ENCODE measurements at places on chromosomes 7 and 10. TPM values are rescaled to one million over a fixed set of nuclear protein-coding genes. Genes with fewer than 3 reads are reported as not detected.

DNA sequence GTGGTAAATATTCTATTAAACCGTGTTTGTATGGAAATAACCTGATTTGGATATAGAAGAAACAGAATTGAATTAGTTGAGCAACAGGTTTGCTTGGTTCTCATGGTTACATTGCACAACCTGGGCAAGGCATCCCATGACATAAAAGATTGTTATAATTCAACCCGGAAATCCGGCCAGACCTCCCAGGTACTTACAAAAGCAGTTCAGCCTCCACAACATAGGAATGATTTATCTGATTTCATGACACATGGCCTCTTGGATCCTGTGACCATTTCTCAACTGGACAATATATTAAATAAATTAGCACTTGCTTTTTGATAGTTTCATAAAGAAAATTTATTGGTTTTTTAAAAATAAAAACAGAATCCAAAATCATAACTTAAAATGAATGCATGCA, 55.1 kb upstream of the PTPN12 start:
- no peaks in the 10 kb centered on the region for H3K4me1 ChIP-seq
- no peaks in the 10 kb centered on the region for H3K27me3 ChIP-seq
- DNase-seq: no peak
- no peaks in the 10 kb centered on the region for H3K36me3 ChIP-seq
- H3K4me3 ChIP-seq: no peak overlapping the region

GRCh38 chr10:1425879-1426278, 311.4 kb downstream of the ADARB2 start:
- H3K4me1 ChIP-seq: no peaks in the 10 kb centered on the region
- H3K36me3 ChIP-seq: no peaks in the 10 kb centered on the region
- H3K4me3 ChIP-seq: no peak overlapping the region
- H3K27me3 ChIP-seq: no peaks in the 10 kb centered on the region

PPIA gene
- total RNA-seq: 820 TPM

- H3K27ac ChIP-seq: no peak overlapping the region
- no peak for DNase-seq
- H3K36me3 ChIP-seq: no peaks in the 10 kb centered on the region
- H3K4me3 ChIP-seq: no peak overlapping the region
Observed at GRCh38 chr10:102235598-102235920, 5.8 kb downstream of the PITX3 start.

DNA sequence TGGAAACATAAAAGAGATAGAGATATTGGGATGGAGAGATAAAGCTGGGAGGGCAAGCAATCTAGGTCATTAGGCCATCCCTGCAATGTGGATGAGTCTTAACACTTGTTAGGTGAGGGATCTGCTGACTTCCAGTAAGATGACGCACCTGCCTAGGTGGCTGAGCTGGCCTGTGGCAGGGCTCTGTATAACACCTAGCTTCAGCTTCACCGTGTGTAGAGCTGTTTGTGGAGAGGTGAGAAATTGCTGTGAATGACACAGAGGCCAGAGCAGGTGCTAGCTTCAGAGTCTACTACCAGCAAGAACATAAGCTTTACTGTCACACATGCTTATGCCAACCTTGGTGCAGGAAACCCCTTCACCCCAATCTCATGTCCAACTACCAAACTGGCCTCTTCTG, 1010.0 kb downstream of the TYW1 start:
- no peaks in the 10 kb centered on the region for H3K27me3 ChIP-seq
- no peaks in the 10 kb centered on the region for H3K36me3 ChIP-seq
- no peaks in the 10 kb centered on the region for H3K4me1 ChIP-seq
- H3K27ac ChIP-seq: no peak overlapping the region
- no peak for DNase-seq

PTPRN2 gene
- total RNA-seq: 2.7 TPM

GRCh38 chr10:13681095-13681494, 94.3 kb downstream of the PRPF18 start:
- H3K4me1 ChIP-seq: no peaks in the 10 kb centered on the region
- no peak overlapping the region for H3K4me3 ChIP-seq
- no peaks in the 10 kb centered on the region for H3K27me3 ChIP-seq
- no peak for DNase-seq

- no peaks in the 10 kb centered on the region for H3K27me3 ChIP-seq
- peaks cover 93% of the 10 kb centered on the region for H3K4me1 ChIP-seq
- peak overlapping the region; percentile 83 for H3K27ac ChIP-seq
Observed at GRCh38 chr10:79241990-79242619, 105.2 kb upstream of the PPIF start.

SLC16A12 gene
- total RNA-seq: 6.0 TPM

GRCh38 chr7:4074994-4075393, 607.1 kb upstream of the FOXK1 start:
- DNase-seq: peak; percentile 28
- H3K4me1 ChIP-seq: no peaks in the 10 kb centered on the region
- H3K36me3 ChIP-seq: no peaks in the 10 kb centered on the region
- no peak overlapping the region for H3K4me3 ChIP-seq
- H3K27me3 ChIP-seq: no peaks in the 10 kb centered on the region

DNA sequence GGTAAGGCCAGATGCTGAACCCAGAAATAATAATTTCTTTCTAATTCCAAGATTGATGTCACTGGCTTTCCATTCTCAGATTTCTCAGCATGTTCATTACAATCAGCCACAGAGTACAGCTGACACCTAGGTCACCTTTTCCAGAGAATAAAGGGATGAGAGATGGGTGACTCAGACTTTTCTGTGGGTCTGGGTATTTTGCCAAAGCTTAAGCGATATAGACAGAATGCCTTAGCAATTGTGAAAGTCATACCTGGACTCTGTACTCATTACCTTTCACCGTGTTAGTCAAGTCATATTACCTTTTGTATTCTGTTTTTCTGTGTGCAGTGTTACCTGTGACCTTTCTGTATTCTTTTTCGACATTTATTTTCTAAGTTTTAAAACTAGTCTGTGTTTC, 10.6 kb upstream of the PRTFDC1 start:
- no peaks in the 10 kb centered on the region for H3K4me1 ChIP-seq
- H3K27ac ChIP-seq: no peak overlapping the region
- no peak for DNase-seq
- H3K36me3 ChIP-seq: no peaks in the 10 kb centered on the region
- H3K27me3 ChIP-seq: no peaks in the 10 kb centered on the region

CDHR3 gene
- not detected for total RNA-seq

PIK3AP1 gene
- 3.1 TPM for total RNA-seq

DNA sequence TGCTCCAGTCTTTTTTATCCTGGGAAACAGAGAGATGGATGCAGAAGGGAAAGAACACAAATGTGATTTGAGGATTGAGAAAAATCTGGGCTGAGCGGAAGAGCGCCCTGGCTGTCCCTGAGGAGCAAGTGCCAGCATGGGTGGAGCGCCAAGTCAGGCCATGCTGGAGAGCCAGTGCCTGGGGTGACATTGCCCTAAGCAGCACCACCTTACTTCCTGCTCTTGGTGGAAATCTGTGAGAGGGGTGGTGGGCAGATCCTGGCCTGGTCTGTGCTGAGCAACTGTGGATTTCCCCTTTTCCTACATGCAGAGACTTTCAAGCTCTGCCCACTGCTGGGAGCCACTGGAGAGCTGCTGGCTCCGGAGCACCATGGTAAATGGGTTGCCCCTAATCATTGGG, 36.9 kb downstream of the DDIT4 start:
- peak overlapping the region; percentile 84 for H3K27ac ChIP-seq
- H3K4me3 ChIP-seq: no peak overlapping the region
- H3K4me1 ChIP-seq: peaks cover 67% of the 10 kb centered on the region
- H3K27me3 ChIP-seq: no peaks in the 10 kb centered on the region
- H3K36me3 ChIP-seq: no peaks in the 10 kb centered on the region

- H3K27ac ChIP-seq: no peak overlapping the region
- no peaks in the 10 kb centered on the region for H3K36me3 ChIP-seq
Observed at GRCh38 chr7:16492513-16493062, 27.1 kb upstream of the SOSTDC1 start.

GRCh38 chr7:148570510-148570909, 20.1 kb upstream of the C7orf33 start:
- no peak for DNase-seq
- H3K36me3 ChIP-seq: no peaks in the 10 kb centered on the region
- H3K27ac ChIP-seq: no peak overlapping the region
- no peaks in the 10 kb centered on the region for H3K27me3 ChIP-seq

LIPK gene
- total RNA-seq: not detected

GRCh38 chr10:73853196-73853595, 21.2 kb downstream of the CAMK2G start:
- no peaks in the 10 kb centered on the region for H3K27me3 ChIP-seq
- H3K36me3 ChIP-seq: peaks cover 18% of the 10 kb centered on the region
- peaks cover 28% of the 10 kb centered on the region for H3K4me1 ChIP-seq
- DNase-seq: no peak

DNA sequence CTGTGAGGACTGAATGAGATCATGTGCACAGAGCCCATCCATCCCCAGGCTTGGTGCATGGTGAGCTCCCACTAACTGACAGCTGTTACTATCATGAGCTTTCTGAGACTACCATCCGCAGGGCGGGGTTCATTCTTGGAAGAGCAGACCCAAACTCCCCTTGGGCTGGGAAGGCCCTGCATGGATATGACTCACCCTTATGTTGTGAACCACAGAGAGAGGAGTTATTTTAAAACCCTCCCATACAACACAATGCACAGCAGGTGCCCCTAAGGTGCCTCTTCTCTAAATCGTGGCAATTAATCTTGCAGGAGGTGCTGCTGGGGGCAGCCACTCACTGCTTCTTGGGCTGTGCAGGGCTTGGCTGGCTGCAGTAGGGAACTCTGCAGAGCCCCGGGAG, 219.1 kb downstream of the GFRA1 start:
- no peaks in the 10 kb centered on the region for H3K4me1 ChIP-seq
- no peak overlapping the region for H3K27ac ChIP-seq
- H3K36me3 ChIP-seq: no peaks in the 10 kb centered on the region
- no peaks in the 10 kb centered on the region for H3K27me3 ChIP-seq
- H3K4me3 ChIP-seq: no peak overlapping the region
- no peak for DNase-seq

MMP21 gene
- total RNA-seq: 0.28 TPM

SLC18A2 gene
- total RNA-seq: 0.22 TPM

DNA sequence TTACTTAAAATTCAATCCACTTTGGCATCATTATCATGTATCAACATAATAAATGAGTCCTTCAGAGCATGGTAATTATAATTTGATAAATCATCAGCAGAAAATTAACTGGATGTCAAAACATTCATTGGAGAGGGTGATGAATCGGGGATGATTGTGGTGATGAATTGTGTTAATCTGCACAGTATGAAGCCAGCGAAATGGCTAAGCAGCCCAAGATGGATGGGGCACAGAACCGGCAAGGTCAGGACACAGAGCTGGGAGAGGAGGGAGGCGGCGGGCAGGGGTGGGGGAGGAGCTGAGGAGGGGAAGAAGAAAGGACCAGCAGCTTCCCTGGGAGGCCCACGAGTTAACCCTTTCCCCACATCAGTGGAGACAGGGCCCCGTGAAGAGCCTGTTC, 536.1 kb downstream of the LRMDA start:
- no peaks in the 10 kb centered on the region for H3K27me3 ChIP-seq
- DNase-seq: no peak
- no peaks in the 10 kb centered on the region for H3K4me1 ChIP-seq
- H3K27ac ChIP-seq: no peak overlapping the region
- H3K36me3 ChIP-seq: no peaks in the 10 kb centered on the region

ACTR3C gene
- 3.2 TPM for total RNA-seq

- H3K36me3 ChIP-seq: no peaks in the 10 kb centered on the region
- DNase-seq: no peak
- H3K4me3 ChIP-seq: no peak overlapping the region
Observed at GRCh38 chr10:109932391-109932790, 9.1 kb upstream of the XPNPEP1 start.

- H3K27me3 ChIP-seq: no peaks in the 10 kb centered on the region
- no peak for DNase-seq
- H3K27ac ChIP-seq: no peak overlapping the region
- no peak overlapping the region for H3K4me3 ChIP-seq
Observed at GRCh38 chr10:109467551-109467950, 455.8 kb downstream of the XPNPEP1 start.

DNA sequence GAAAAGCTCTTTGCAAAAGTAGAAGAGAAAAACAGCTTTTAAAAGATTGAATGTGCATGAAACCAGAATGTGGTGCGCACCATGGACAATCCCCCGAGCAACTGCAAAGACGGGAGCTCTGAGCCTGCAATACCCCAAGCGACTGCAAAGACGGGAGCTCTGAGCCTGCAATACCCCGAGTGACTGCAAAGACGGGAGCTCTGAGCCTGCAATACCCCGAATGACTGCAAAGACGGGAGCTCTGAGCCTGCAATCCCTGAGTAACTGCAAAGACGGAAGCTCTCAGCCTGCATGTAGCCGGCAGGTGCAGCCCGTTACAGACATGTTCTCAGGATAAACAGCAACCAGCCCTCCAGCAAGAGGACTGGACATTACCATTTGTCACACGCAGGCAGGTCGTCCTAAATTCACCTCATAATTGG, 6.2 kb downstream of the ZNF775 start:
- H3K4me3 ChIP-seq: no peak overlapping the region
- H3K27me3 ChIP-seq: no peaks in the 10 kb centered on the region
- H3K36me3 ChIP-seq: no peaks in the 10 kb centered on the region

HOXA6 gene
- not detected for total RNA-seq

- H3K27me3 ChIP-seq: no peaks in the 10 kb centered on the region
- H3K36me3 ChIP-seq: no peaks in the 10 kb centered on the region
- no peak overlapping the region for H3K4me3 ChIP-seq
- no peaks in the 10 kb centered on the region for H3K4me1 ChIP-seq
Observed at GRCh38 chr10:36531621-36532020, 593.8 kb upstream of the ANKRD30A start.

- no peaks in the 10 kb centered on the region for H3K27me3 ChIP-seq
- peak overlapping the region; percentile 43 for H3K27ac ChIP-seq
- no peak overlapping the region for H3K4me3 ChIP-seq
- peaks cover 71% of the 10 kb centered on the region for H3K4me1 ChIP-seq
- no peak for DNase-seq
- H3K36me3 ChIP-seq: peaks cover 6% of the 10 kb centered on the region
Observed at GRCh38 chr10:124692100-124692446, 52.1 kb downstream of the FAM53B start.

DNA sequence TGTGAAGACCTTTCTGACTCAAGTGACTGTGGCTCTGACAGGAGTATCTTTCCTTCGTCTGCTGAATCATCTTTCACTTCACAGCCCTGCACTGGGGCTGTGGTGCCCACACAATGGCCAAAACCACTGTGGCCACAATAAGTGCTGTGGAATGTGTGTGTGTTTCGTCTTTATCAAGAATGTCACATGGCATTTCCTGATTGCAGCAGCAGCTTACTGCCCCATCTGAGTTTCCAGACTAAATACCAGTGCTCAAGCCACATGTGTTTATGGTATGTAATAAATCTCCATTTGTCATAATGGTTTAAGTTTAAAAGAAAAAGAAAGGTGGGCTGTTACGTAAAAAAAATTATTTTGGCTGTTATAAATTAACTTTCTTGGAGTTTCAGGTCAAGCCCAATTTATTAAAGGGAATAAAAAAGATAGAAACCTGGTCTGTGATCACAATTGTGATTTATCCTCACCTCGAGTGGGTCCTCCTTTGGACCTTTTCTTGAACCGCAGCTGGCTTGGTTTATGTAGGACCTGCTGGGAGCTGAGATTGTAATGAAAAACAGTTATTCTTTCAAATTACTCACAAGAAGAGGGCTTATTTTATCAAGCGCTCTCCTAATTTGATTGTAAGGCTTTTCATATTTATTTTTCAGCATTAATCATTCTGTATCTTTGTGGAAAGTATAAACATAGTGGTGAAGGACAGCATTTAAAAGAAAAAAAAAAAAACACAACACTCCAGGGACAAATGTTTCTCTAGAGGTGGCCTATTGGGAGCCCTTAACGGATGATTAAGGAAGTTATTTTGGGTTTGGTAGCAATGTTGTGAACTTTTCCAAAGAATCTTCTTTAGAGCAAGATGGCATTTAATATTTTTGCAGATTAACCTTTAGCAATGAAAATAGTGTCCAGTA, 116.2 kb downstream of the LRMDA start:
- no peak for DNase-seq
- no peaks in the 10 kb centered on the region for H3K27me3 ChIP-seq
- H3K4me3 ChIP-seq: no peak overlapping the region
- H3K4me1 ChIP-seq: no peaks in the 10 kb centered on the region
- H3K36me3 ChIP-seq: no peaks in the 10 kb centered on the region
